ENCODE measurements at places on chromosomes 5 and 9.

- no peak for DNase-seq
Observed at GRCh38 chr9:6229619-6230018, 14.0 kb downstream of the IL33 start.

DNA sequence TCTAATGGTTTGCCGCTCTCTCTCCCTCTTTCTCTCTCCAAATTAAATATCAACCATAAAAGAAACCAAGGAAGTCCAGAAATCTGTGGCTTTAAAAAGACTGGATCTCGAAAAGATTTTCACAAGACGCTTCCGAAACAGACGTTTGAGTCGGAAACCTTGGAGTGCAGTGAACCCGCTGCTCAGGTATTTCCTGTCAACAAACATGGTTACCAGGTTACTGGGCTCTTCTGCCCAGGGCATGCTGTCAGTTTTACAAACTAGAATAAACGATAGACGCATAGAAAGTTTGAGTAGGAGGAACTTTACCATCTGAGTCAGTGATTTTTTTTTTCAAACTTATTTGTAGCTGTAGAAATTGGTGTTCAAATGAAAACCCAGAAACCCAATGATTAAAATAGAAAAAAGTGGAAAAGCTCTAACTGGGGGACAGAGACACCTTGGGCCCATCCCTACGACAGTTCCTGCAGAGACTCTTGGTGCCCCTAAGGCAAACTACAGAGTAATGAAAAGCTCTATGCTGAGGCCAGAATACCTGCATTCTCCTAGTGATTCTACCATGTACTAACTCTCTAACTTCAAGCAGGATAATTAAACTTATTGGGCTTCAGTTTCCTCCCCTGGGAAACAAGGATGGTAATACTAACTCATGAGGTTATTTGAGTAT is 90.0 kb downstream of the DOCK8 start:
- DNase-seq: peak; percentile 45

DNA sequence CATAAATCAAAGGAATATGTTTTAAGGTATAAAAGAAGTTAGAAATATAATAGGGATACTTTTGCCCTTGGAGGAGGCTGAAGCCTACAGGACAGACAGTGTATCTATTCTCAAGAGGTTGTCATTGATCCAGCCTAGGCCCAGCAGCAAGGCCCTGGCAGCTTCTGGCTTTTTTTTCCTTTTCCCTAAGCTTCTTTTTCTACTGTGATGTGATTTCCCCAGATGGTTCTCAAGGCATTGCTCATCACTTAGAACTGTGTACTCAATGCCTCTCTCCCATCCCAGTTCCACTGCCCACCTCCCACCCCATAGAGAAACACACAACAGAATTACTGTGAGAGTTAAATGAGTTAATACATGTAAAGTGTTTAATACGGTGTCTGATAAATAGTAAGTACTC is 88.6 kb downstream of the SLC44A1 start:
- DNase-seq: no peak

DNA sequence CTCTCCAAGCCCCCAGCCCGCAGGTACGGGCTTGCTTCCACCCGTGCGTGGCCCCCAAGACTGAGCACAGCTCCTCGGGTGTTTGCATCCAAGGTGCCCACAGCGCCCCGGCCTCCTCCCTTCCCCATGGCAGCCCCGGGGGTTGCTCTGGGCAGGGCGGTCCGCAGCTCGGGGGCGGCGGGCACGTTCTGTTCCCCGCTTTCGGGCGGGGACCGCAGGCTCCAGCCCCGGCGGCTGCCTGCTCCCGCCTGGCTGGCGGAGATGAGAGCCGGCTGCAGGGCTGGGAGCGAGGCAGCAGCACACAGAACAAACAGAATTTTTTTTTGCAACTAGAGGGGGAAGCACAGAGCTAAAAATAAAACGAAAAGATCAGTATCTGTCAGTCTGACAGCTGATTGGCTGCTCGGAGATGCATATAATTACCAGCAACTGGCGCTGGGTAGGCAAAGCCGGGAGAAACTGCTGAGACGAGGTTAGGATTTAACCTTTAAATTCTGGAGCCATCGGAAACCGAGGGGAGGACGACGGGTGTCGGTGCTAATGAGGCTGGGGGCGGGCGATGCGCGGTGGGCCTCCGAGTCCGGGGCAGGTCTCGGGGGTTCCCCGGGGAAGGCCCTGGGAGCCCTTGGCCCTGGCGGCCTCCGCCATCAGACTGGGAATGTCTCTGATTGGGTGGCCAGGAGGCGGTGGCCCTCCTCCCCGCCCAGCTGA is 142.7 kb upstream of the IER5L start:
- DNase-seq: peak; percentile 64

DNA sequence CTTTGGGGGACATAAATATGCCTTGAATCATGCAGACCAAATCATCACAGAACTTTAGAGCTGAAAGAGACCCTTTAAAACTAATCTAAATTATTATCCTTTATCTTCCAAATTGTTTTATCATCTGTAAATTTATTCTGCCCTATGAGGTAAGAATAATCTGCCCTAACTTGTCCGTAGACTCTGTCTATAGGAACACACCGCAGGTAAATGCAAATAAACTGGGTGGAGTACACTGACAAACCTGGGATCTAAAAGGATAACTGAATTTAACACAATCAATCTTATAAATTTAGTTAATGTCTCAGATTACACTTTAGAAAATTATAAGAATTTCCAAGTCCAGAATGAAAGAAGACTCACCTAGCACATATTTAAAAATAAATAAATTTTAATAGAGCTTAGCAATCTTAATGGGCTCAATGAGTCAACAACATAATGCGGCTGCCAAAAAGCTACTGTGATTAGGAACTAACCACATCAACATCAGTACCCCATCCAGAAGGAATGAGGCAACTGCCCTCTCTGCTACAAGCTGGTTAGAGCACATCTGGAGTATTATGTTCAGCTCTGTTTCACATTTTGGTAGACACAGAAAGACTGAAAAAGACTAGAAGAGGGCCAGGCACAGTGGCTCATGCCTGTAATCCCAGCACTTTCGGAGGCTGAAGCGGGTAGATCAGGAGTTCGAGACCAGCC is 5.6 kb downstream of the MEGF9 start:
- DNase-seq: no peak

GRCh38 chr5:170310256-170310926 is 12.8 kb upstream of the LCP2 start:
- DNase-seq: no peak

DNA sequence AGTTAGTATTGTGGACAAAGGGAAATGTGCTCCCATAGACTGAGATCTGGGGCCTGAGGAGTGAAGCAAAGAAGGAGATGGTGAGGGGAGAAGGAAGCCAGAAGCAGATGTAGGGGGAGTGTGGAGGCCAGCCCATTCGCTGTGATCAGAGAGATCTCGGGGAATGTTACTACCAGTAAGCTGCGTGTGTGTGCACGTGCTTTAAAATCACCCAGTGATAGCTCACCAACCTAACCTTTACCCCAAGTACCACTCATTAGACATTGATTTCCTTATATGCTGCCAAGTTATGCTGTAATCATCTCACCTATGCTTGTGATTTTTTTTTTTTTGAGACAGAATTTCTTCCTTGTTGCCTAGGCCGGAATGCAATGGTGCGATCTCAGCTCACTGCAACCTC is 659.1 kb downstream of the IRX1 start:
- DNase-seq: no peak

GRCh38 chr9:36208521-36209253 is 18.0 kb downstream of the CLTA start:
- DNase-seq: no peak

DNA sequence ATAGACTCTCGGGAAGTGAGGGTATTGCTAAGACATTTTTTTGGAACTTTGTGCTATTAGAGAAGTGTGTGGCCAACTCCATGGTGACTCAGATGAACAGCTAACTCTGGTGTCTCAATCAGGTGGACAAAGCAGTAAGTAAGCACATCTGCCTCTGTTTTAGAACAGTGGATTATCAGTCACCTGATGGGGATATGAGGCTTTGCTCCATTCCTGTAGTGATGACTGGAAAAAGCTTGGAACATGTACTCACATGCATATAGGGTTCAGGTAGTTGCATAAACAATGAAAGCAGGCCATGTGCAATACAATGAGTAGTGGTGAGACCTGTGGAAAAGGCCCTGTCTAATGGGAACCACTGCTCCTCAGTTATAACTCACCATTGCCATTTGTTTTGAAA is 168.2 kb upstream of the FBN2 start:
- no peak for DNase-seq

GRCh38 chr5:93247105-93247504 is 333.9 kb downstream of the NR2F1-AS1 start:
- no peak for DNase-seq

- DNase-seq: no peak
Observed at GRCh38 chr9:134700636-134701350, 59.2 kb downstream of the COL5A1 start.

DNA sequence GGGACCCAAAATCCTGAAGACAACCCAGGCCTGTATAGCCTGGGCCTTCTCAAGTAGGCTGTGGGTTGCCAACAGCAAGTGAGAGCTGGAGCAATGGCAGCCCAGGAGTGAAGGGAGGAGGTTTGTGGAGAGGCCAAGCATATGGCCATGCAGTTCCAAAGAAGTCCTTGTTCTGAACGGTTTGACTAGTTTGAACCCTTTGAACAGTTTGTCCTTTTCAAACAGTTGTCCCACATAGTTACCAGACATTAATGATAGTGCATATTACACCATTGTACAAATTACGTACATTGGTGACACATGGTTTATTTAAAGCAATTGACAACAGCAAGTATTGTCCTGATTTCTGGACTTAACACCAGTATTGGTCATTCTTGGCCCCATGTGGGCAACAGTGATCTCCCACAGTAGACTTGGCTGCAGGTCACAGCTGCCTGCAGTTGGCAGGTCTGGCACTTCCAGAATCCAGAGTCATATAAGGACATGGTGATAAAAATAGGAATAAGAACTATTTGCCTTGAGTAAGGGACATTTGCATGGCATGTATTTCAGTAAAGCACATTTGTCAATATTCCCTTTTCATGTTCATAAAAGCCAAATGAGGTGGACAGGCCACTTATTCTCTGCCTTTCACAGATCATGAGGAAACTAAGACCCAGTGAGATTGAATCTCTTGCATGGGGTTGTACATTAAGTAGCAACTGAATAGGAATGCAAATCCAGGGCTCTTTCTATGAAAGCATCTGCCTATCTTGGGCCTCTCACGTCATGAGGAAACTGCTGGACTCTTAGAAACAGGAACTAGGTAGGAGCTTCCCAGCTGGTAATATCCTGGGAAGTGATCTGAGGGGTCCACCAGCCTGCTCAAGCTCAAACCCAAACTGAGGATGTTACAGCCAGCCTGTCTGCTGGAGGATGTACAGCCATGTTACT is 30.3 kb downstream of the SLC25A48 start:
- DNase-seq: no peak

- no peak for DNase-seq
Observed at GRCh38 chr9:17477816-17478215, 101.0 kb upstream of the SH3GL2 start.

DNA sequence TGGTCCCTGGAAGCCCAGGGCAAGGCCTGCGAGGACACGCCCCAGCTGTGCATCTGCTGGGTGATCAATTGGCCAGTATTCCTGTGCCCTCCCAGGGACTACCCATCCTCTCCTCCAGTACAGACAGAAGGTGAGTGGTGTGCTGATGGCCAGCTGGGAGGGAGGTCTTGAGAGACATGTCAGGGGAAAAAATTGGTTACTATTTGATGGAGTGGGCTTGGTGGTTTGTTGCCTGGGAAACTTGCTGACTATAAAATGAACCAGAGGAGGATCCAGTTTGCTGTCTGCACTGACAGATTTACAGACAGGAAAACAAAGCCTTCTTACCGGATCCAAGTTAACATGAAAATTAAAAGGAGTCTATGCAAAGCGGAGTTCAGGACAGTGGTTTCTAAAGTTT is 40.3 kb downstream of the MAP1B start:
- no peak for DNase-seq

- peak; percentile 52 for DNase-seq
Observed at GRCh38 chr5:175746851-175747250, 89.0 kb downstream of the HRH2 start.

DNA sequence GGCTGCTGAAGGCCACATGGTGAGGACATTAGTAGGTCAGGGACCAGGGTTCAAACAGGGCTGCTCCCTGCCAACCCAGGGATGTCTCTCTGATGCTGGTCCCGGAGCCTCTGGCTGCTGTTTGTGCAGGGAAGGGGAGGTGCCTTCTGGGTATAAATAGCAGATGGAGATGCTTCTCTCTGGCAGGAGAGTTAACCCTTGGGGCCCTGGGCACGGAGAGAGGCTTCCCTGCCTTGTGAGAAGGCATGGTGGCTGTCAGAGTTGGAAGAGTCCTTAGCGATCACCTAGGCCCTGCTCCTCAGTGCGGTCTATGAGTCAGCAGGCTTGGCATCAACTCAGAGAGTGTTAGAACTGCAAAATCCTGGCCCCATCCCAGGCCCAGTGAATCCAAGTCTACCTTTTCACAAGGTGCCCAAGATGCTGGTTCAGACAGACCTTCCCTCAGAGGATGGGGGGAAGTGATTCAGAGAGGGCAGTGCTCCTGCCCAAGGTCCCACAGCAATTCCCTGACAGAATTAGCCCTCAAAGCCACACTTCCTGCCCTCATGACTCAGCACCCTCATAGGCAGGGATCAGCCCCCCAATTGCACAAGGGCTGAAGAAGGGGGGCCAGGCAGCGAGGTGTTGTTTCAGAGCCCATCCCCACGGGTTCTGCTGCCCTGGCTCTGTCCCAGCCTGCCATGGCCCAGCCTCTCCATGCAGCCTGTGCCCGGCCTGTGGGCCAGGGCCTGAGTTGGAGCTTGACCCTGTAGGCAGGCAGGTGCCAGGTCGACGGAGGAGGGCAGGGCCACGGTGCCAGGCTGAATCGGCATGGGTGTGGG is 25.6 kb downstream of the CAMK2A start:
- DNase-seq: no peak

GRCh38 chr5:19044311-19044710 is 943.7 kb downstream of the CDH18 start:
- DNase-seq: no peak

DNA sequence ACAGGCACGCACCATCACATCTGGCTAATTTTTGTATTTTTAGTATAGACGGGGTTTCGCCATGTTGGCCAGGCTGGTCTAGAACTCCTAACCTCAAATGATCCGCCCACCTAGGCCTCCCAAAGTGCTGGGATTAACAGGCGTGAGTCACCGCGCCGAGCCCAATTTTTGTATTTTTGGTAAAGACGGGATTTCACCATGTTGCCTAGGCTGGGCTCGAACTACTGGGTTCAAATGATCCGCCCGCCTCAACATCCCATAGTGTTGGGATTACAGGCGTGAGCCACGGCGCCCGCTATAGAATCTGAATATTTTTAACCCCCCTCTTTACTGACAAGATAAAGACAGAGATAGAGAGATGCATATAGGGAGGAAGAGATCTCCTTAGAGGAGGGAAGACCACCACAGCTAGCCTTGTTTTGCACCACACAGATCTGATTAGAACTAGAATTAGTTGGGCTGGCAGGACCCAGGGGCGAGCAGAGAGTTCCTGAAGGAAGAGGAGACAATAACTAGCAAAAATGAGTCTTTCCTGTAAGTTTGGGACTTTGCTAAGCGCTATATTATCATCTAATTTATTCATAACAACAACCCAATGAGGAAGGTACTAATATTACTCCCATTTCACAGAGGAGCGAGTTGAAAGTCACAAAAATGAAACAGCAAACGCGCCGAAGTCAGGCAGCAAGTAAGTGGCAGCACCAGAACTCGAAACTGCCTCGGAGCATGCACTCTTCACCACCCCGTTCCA is 1.5 kb upstream of the ANKHD1 start:
- no peak for DNase-seq
